Activated T-cell treated with anti-CD3 and anti-CD28 coated beads for 4 hours (primary cell): ENCODE measurements at places on chromosomes 2 and 18.

DNA sequence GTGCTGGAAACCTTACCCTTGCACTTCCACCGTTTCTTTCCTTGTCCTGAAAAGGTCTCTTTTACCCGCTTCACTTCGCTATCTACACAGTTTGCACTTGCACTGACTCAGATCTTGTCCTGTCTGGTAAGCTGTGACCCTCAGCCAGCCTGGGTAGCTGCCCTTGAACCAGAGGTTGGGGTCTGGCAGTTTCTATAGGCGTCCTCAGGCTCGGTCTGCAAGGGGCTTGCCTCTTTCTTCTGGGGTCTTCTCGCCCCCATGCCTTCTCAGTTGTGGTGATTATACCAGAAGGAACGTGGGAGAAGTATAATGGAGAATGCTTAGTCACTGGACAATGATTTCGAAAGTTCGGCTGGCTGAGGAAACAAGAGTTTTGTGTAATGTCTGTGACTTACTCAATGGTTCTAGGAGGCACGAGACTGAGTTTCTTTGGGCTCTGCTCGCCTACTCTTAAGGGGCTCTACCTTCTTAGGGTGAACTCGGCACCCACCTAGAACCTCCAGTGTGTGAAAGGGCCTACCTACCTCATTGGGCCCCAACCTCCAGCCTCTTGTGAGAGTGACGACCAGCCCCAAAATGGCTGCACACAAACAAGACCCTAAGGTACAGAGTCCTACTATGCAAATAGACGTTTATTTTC lies 6.9 kb upstream of the STAT1 start:
- no peak for DNase-seq

- DNase-seq = no peak
These were observed 20.7 kb downstream of the RAMP1 start for GRCh38 chr2:237879991-237880560.

DNA sequence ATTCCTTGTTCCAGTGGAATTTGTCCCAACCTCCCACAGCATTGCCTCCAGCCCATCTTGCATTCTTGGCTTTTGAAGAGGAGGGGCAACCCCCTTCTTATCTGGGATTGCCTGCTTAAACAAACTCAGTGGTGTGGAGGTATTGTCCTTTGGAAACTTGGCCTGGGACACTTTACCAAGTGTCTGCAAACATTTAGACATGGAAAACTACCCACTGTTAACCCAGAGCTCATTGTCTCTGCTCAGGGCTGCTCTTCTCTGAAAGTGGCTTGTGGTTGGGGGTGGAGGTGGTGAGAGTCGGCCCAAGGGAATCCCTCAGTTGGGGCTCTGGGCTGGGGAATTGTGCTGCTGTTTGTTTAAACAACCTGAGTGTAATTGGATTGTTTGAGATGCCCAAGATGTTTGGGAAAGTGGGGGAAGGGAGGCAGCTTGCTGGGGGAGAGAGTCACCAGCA lies 178.3 kb upstream of the GATA6 start:
- DNase-seq = no peak

DNA sequence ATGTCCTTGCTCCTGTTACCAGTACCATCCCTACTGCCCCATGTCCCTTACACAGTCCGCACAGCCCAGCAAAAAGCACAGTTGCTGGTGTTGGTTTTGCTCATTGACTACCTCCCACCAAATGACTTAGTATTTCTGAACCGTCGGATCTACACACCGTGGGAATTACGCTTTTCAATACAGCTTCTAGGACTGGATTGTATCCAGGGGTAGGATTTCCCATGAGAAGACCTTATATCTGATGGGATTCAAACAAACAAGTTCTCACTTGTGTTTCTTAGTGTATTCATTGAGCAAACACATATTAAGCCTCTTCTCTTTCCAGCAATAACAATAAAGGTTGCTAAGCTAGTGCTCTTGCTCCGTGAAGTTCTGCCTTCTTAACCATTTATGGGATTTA lies 25.8 kb downstream of the TRAPPC12 start:
- DNase-seq = no peak

- DNase-seq = no peak
These were observed 21.5 kb downstream of the CHCHD5 start for GRCh38 chr2:112605926-112606325.

DNA sequence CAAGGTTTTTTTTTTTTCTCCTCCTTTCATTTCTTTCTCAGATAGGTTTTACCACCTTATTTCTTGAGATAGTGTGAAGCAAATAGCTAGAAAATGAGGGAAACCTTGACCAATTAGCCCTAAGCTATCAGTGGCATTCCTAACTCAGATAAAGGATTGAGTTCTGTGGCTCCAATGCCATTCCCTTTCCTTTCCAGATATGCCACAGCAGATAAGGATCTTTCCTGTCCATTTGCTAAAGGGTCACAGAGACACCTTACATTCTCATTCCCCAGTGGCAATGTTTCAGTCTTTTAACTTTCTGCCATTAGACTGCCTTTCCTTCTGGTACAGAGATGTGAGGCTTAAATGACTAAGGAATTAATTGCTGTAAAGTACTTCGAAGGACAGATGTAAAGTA lies 81.7 kb downstream of the MGAT5 start:
- DNase-seq = no peak

DNA sequence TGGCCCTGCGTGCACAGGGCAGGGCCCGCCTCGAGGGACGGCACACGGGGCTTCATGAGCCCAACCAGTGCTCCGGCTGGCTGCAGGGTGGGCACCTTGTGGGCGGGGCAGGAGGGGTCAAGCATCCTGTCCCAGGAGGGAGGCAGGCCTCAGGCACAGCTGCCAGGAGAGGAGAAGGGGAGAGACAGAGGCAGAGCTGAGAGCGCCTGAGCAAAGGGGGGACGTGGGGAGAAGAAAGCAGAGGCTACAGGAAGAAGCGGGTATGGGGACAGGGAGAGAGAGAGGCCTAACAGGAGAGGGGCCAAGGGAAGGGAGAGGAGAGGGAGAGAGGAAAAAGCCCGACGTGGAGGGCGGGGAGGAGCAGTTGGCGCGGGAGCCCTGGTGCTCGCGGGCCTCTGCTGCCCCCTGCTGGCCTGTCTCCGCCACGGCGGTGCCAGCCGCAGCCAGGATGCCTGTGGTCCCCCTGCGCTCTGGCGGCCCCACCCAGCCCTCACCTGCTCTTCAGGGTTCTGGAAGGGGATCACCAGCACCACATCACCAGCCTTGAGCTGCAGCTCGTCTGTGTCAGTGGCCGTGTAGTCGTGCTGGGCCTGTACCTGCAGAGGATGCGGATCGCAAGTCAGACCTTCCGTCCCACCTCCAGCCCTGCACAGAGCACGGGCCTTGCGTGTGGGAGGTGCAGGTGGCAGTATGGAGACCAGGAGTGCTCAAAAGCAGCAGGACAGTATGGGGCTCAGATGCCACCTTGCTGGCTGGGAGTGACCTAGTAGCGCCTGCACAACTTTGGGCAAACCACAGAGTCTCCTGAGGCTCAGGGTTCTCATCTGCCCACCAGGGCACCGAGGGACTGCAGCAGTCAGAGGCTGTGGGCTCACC lies 56.8 kb downstream of the BIN1 start:
- DNase-seq = peak; percentile 49

DNA sequence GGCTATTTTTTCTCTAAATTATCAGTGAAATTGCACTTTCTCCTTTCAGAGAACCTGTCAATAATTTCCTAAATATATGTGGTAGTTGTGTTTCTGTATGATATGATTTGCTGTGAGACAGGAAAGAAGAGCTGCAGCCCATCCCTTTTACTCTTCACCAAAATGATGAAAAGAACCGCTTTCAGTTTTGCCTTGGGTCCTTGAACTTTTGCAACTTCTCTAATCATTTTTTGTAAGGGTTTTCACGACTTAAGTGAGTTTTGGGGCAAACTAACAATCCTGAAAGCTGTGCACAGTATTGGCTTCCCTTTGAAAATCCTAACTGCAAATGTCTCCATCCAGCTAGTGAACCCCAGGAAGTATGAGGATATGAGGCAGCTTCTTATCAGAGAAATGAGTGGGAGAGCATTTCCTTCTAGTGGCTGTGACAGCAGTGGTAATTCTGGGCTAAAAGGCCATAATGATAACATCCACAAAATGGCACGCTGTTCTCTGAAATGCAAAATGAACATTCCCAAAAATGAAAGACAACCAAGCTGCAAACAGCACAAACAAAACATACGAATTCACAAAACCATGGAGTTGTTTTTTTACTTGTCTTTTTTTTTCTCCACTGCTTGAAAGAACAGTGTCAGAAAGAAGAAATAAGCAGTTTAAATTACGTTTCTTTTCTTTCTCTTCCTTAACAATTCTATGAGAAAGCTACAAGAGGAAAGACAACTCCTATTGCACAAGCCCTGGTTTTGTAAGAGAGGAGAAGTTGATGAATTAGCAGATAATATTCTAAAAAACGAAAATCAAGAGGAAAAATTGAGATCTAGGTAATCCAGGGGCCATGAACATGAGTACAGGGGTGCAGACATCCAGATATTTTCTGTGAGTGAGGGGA lies 1291.6 kb upstream of the ZEB2 start:
- DNase-seq = no peak

DNA sequence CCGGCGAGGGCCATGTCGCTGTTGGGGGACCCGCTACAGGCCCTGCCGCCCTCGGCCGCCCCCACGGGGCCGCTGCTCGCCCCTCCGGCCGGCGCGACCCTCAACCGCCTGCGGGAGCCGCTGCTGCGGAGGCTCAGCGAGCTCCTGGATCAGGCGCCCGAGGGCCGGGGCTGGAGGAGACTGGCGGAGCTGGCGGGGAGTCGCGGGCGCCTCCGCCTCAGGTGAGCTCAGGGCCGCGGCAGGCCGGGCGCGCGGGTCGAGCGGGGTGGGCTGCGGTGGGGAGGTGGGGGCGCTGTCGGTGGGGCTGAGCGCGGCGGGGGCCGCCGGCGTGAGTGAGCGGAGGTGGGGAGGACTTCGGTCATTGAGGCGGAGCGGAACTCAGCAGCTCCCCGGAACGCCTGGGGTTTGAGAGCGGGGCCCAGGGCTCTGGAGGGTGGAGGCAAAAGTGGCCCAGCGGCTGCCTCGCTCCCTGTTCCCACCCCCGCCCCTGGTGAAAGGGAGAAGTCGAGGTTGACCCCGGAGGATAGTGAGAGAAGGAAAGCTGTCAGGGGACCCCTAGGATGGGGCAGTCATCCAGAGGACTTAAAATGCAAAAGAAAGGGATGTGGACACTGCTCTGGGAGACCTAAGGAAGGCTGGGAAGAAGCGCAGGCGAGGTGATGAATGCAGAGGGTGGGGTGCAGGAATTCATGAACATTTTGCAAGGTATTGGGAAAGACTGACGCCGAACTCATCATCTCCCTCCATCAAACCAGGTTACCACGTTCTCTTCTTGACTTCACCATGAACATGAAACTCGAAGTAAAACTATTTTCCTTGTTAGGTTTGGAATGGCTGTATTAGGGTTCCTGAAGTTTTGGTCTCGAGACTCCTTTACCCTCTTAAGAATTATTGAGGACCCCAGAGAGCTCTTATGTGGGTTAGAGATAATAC lies 633 bp downstream of the MALT1 start:
- no peak for DNase-seq

- no peak for DNase-seq
These were observed 1344.2 kb downstream of the LRP1B start for GRCh38 chr2:140786585-140786984.

DNA sequence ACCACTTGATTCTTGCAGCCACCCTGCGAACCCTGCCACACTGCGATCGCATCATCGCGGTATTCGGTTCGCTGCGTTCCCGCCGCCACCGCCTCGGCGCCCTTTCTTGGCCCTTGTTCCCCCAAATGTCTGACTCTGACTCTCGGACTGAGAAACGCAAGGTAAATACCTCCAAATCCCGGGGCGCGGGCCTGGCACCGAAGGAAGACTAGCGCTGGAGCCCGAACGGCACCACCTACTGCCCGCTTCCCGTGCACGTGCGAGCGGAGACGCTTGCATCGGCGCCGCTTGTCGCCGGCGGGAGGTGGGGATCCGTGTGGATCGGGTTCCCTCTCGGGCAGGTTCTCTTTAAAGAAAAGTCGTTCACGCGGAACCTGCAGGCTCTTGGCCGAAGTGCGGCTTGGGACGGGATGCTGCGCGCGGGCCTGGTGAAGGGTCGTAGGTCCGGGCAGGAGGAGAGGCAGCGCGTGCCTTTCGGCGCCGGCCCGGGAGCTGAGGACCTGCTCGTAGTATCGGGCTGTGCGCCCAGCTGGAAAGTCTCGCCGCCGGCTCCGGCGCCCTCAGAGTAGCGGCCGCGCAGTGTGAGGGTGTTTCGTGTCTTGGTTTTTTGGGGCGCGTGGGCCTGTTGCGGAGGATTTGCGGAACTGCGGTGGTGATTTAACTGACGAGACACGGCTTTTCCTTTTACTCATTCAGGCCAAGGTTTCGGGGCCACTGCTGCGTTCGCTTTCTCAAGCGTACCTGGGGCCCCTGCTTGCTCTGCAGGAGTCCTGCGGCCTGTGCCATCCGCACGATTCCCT lies 514 bp downstream of the BCL2L11 start:
- DNase-seq = peak; percentile 33

- DNase-seq = no peak
These were observed 425.4 kb upstream of the MMADHC start for GRCh38 chr2:150012986-150013385.

DNA sequence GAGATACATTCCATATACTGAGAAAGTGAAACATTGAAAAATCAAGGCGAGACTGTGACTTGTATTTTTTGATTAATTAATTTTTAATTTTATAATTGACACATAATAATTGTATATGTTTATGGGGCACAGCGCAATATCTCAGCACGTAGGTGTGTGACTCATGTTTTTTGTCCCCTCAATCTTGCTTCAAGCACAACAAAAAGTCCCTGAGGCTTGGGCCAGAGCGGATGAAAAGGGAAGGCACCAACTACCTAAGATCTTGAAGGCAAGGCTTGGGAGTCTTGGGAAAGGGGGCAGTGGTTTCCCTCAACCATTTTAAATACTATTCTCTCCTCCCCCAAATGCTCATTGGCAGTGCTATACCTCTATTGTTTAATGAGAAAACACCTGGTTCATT lies 9.9 kb downstream of the SGPP2 start:
- no peak for DNase-seq

DNA sequence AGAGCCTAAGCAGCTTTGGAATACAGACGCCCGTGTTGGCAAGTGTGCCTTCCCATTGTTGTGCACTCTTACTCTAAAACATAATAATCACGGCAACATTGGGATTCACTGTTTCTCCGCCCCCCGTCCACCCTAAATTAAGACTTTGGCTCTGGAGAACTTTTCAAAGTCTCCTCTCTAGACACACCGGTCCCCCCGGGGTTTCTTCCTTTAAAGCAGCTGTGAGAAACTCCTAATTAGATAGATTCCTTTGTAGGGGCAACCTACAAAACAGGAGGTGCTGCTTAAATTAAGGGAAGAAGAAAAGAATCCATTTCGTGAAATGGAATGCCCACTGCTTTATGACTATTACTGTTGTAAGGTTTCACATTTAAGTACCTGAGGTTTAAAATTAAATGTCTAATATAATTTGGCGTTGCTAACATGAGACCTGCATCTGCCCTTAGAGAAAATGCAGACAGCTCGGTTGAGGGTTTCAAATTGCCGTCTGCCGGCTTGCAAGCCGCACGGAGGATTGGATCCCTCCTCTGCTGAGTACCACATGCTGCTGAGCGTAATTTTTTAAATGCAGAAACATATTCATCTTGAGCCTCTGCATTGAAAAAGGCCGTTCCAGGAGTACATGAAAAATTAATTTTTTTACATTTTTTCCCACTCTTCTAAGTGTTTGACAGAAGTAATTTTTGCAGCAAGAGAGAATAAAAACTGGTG lies 233.3 kb downstream of the GBX2 start:
- no peak for DNase-seq
